ENCODE measurements at places on chromosomes 1 and 21.

GRCh38 chr1:234311414-234311813 lies 61.8 kb upstream of the COA6 start:
- no peak for DNase-seq

DNA sequence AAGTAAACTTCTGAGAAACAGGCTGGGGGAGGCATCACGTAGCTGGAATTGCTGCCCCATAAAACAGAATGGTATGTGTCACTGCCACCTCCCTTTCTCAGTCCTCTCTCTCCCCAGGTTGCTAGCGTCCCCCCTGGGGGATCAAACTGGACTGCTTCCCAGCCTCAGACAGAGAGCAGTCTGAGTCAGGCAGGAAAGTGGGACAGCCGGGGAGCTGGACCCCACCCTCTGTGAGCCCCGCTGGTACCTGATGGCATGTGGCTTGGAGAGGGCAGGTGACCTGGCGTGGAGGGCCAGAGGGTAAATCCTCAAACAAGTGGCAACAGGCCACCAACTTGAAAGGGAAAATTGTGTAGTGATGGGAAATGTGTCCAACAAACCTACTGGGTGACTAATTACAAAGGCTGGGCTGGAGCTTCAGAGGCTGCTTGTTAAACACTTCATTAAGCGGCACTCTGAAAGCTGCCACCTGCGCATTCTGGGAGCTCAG lies 1.0 kb upstream of the SFN start:
- DNase-seq: no peak

DNA sequence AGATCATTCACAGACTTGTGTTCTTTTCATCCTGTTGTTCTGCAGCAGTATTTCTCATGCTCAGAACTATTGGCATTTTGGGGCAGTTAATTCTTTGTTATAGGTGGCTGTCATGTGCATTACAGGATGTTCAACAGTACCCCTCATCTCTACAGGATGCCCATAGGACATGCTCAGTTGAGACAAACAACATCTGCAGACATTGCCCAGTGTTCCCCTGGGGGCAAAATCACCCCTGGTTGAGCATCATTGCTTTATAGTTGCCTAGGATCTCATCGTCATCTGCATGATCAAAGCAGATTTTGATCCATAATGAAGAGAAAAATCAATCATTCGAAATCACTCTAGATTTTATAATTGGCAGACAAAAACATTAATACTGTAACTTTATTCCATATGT lies 222.5 kb upstream of the CACYBP start:
- no peak for DNase-seq

- no peak for DNase-seq
Measured at GRCh38 chr21:43781846-43782245, 5.7 kb upstream of the CSTB start.

DNA sequence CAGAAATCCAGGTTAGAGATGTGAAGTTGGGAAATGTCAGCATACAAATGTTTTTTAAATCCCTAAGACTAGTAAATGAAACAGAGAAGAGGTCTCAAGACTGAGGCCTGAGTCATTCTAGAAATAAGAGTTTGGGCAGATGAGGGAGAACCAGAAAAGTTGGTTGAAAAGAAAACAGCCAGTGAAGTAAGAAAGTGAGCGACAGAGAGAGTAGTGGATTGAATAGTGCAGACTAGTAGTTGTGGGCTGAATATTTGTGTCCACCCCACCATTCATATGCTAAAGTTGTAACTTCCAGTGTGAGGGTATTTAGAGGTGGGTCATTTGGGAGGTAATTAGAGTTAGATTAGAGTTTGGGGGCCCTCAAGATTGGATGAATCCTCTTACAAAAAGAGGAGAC lies 889.2 kb downstream of the TTLL7 start:
- no peak for DNase-seq

- DNase-seq: no peak
Measured at GRCh38 chr1:190453550-190453949, 24.1 kb downstream of the BRINP3 start.

- DNase-seq: no peak
Measured at GRCh38 chr1:60747353-60747752, 335.0 kb upstream of the NFIA start.

GRCh38 chr1:223487887-223488259 lies 94.7 kb downstream of the CCDC185 start:
- no peak for DNase-seq
